ENCODE measurements at places on chromosomes 5 and 9.

GRCh38 chr5:31036411-31036810 lies 157.1 kb upstream of the CDH6 start:
- no peak for DNase-seq

DNA sequence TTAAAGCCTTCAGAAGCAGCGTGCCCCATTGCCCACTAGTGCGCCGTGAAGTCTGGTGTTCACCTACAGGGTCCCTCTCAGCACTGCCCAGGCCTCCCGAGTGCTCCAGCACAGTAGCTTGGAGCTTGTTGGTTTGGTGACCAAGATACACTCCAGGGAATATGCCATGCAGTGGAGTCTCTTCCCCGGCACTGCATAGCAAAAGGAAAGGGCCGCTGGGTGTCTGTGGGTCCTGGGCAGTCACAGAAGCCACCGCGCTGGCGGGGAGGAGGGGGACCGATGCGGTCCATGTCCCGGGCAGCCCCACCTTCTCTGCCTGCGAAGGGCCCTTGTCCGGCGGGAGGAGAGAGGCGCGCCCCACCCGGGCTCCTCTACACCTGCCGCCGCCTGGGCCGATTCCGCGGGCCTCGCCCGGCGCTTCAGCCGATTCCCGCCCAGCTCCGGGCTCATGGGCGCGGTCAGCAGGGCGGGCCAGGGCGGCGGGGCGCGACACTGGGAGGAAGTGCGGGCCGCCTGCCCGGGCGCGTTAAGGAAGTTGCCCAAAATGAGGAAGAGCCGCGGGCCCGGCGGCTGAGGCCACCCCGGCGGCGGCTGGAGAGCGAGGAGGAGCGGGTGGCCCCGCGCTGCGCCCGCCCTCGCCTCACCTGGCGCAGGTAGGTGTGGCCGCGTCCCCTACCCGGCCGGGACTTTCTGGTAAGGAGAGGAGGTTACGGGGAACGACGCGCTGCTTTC lies at the start of gene SYK:
Gene SYK (plus strand): TSS at position 579 of the 732 bp plus-strand sequence. CDS start 42,080 bp downstream, outside the sequence.
- no peak for DNase-seq

DNA sequence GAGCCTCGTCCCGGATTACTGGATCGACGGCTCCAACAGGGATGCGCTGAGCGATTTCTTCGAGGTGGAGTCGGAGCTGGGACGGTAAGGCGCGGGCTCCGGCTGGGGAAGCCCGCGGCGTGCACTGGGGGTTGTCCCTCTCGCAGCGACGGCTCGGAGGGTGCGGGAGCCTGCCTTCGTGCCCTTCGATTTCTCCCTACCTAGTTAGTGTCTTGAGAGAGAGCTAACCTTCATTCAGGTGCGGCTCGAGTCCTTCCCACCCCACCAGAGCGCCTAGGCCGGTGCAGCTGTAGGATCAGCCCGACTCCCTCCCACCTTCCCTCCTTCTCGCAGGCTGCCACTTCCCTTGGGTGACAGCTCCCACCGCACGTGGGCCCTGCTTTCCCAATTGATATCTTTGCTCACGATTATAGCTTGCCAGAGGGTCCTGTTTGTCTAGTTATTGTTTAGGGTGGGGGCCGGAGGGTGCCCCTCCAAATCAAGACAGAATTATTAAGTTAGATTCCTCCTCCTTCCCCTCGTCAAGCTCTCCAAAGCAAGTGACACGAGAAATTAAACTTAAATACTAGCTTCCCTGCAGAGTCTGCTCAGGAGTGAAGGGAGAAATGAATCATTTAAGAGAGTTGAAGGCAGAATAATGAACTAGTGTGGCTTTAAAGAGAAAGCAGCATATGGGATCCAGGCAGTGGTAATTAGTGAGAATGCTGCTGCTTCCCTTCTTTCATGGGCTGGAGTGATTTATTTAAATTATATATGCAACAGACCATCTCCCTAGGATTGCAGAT lies 569 bp downstream of the CAMK4 start:
- peak; percentile 1 for DNase-seq

- no peak for DNase-seq
These were observed 14.3 kb downstream of the SYK start for GRCh38 chr9:90815944-90816357.

DNA sequence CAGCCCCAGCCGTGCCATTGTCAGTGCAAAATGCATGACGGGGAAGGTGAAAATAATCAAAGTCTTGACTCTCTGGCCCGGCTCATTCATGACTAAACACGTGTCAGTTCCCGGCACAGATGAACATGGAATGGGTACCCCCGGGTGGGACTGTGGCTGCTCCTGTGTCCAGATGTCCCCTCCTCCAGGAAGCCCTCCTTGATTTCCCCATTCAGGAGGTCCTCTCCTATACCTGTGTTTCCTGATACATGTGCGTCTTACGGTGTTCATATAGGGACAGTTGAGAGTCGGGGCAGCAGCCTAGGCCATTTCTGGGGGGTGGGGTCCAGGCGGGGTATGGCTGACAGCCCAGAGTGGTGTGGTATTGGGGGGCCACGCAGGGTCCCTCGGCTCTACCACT lies 19.5 kb downstream of the RXRA start:
- no peak for DNase-seq

DNA sequence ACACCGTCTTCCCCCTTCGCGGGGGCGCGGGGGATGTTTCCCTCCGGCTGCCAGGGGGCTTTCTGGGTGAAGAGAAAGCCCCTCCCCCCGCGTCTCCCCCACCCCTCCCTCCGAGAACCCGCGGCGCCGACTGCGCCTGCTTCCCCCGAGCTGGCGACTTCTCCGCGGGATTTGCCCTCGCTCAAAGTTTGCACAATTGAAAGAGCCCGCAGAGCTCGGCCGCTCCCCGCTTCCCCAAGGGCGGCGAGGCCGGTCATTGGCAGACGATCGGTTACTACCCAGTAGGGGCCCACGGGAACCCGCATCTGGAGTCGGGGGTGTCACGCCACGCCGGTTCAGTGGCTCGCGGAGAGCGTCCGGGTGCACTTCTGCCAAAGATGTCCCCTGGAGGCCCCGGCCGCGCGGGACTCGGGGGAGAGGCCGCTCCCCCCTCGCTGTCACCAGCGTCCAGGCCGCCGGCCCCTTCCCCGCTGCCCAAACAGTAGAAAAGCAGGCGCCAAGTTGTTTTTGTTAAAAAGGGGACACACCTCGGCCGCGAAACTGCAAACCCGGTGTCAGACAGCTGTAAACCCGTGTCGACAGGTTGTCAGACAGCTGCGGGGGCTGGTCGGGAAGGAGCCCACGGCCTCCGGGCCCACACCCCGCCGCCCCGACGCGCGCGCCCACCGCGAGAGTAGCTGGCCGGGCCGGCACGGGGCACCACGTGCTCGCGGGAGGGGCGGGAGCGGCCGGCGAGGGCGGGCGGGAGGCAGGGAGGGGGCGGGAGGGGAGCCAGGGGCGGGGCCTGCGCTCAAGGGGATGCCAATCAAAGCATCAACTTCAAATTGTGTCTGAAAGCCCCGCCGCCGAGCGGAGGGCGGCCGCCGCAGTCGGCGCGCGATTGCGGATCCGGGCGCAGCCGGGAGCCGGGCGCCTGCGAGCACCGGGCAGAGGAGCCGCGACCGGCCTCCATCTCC lies at the start of gene IRX1:
Gene IRX1 (plus strand): TSS at position 827 of the 956 bp plus-strand sequence. CDS start 274 bp downstream, outside the sequence.
- DNase-seq, result no peak

DNA sequence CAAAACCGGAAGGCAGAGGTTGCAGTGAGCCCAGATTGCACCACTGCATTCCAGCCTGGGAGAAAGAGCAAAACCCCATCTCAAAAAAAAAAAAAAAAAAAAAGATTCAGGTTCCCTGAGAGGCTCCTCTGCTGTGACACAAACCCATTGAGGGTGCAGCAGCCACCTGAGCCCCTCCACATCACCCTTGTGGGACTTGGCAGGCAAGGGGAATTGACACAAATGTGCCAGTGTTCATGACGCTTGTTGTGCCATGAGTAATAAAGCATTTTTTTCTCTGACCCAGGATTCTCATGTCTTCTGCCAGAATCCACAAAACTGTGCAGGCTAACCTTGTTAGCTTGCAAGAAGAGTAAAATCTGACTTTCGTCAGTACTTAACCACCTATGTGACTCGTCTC lies 149.6 kb downstream of the TTC39B start:
- DNase-seq, result no peak

DNA sequence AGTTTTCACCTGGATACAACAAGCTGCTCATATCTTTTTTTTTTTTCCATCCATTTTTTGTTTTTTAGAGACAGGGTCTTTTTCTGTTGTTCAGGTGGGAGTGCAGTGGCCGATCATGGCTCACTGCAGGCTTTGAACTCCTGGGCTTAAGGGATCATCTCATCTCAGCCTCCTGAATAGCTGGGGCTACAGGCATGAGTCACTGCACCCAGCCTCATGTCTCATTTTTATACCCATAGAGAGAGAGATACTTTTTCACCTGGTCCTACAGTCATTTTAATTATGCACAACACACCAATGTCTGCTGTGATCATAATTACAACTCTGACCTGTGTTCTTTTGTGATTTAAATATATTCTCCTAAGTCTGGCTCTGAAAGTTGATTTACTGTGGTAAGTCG lies 84.4 kb downstream of the KIF4B start:
- no peak for DNase-seq

- no peak for DNase-seq
These were observed 625.5 kb upstream of the WWC1 start for GRCh38 chr5:167665841-167666375.

DNA sequence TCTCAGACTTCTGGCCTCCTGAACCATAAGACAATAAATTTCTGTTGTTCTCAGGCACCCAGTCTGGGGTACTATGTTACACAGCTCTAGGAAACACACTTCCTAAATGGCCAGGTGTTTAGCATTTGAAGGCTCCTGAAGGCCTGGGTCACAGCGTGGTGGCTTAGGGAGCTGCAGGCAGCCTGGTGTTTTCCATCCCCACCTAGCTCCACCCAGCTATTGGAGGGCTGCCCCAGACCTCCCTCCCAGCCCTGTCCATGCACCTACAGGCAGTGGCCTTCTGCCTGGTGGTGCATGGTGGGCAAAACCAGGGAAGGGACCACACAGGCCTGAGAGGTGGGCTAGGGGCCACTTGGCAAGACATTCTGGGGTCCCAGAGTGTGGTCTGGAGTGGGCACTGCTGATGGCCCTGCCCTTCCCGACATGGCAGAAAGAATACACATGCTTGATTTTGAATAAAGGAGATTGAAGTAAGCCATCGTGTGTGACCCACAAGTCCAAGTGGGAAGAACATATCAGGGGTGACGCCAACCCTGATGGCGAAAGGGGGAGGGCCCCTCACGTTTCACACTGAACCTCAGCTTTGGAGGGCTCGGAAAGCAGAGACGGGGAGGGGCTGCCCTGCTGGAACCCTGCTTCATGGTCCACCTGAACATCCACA lies 1.3 kb upstream of the SUSD3 start:
- DNase-seq, result no peak

- DNase-seq, result no peak
These were observed 79.6 kb downstream of the GHR start for GRCh38 chr5:42502613-42503470.

DNA sequence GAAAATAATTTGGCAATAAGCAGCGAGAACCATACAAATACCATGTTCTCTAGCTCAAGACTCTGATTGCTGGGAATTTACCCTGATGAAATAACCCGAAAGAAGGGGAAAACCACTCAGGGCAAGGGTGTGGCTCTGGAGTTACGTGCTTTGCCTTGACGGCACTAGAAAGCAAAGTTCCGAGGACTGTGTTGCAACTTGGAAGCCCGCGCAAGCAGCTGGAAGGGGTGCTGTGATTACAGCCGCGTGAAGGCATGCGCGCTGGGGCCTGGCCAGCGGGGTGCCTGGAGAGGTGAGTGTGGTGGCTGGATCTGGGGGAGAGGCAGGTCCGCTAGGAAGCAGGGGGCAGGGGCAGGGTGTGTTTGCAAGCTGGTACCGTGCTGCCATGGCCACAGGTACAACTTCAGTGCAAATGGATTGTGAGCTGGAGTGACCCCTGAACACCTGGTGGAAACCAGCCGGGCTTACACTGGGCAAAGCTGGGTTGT lies 52.6 kb upstream of the CNOT6 start:
- no peak for DNase-seq

GRCh38 chr5:107704681-107705401 lies 34.1 kb upstream of the EFNA5 start:
- DNase-seq, result no peak

DNA sequence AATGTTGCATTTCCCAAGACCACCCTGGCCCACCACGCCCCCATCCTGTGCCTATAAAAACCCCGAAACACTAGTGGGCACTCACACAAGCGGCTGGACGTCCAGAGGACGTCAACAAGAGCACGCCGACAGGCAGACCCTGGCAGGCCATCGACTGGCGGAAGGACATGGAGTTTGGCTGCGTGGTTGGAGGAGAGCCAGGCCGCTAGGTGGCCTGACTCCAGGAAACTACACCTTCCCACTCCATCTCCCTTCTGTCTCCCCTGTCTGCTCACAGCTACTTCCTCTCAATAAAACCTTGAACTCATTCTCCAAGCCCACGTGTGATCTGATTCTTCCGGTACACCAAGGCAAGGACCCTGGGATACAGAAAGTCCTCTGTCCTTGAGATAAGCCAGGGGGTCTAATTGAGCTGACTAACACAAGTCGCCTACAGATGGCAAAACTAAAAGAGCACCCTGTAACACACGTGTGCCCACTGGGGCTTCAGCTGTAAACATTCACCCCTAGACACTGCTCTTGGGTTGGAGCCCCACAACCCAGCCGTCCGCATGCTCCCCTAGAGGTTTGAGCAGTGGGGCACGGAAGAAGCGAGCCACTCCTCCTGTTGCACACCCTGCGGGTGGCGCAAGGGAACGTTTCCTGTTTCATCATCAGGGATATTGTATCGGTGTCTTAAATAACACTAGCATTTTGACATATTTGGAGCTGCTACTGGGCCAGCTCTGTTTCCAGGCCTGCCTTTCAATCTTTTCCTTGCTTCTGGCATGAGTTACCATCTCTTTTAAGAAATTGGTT lies 54.5 kb upstream of the TAF11L2 start:
- DNase-seq, result no peak

- no peak for DNase-seq
These were observed 619.4 kb downstream of the PDE4D start for GRCh38 chr5:59274106-59274636.

GRCh38 chr5:72140711-72141110 lies 33.4 kb downstream of the MAP1B start:
- DNase-seq, result no peak

GRCh38 chr9:109010746-109011145 lies 2.6 kb downstream of the CTNNAL1 start:
- DNase-seq, result no peak

- DNase-seq, result no peak
These were observed 47.8 kb downstream of the KDM4C start for GRCh38 chr9:6805532-6805931.

GRCh38 chr9:36980148-36980974 lies 53.7 kb downstream of the PAX5 start:
- no peak for DNase-seq

- no peak for DNase-seq
These were observed 1439.6 kb upstream of the ACO1 start for GRCh38 chr9:30944741-30945280.

- DNase-seq, result no peak
These were observed 21.9 kb upstream of the TNFSF15 start for GRCh38 chr9:114827641-114828302.

GRCh38 chr9:136225748-136226679 lies 19.6 kb downstream of the QSOX2 start:
- DNase-seq, result no peak

GRCh38 chr9:136762915-136763648 lies 1.2 kb downstream of the LCN15 start:
- DNase-seq, result no peak
